KBM-7 (cell line): ENCODE measurements at places on chromosomes 12 and 14.

DNA sequence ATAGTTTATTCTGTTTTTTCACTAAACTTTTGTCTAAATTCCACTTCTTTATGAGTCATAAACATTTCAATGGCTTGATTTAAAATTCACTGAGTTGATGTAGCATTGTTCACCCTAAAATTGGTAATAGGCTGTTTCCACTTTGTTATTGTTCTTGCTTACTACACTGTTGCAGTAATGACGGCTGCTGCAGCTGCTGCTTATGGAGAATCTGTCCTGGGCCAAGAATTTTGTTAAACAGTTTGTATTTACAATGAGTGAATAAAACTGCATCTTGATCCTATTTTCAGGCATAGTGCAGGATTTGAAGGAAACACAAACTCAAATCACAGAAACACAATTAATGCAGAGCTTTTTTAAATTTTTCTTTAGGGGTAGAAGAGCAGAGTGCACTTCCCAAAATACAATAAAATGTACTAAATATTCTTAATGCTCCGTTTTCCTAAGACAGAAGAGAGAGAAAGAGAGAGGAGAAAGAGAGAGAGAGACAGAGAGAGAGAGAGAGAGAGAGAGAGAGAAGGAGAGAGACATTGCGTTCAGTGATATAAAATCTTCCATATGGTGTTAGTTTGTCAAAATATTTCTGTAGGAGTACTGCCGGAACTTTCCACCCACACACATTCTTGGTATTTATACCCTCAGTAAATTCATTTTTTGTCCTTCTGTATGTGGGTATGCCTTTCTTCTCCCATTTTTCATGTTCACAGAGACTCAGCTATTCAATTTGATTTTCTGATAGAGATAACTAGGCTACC, 266.4 kb downstream of the LRFN5 start:
- DNase-seq: no peak

DNA sequence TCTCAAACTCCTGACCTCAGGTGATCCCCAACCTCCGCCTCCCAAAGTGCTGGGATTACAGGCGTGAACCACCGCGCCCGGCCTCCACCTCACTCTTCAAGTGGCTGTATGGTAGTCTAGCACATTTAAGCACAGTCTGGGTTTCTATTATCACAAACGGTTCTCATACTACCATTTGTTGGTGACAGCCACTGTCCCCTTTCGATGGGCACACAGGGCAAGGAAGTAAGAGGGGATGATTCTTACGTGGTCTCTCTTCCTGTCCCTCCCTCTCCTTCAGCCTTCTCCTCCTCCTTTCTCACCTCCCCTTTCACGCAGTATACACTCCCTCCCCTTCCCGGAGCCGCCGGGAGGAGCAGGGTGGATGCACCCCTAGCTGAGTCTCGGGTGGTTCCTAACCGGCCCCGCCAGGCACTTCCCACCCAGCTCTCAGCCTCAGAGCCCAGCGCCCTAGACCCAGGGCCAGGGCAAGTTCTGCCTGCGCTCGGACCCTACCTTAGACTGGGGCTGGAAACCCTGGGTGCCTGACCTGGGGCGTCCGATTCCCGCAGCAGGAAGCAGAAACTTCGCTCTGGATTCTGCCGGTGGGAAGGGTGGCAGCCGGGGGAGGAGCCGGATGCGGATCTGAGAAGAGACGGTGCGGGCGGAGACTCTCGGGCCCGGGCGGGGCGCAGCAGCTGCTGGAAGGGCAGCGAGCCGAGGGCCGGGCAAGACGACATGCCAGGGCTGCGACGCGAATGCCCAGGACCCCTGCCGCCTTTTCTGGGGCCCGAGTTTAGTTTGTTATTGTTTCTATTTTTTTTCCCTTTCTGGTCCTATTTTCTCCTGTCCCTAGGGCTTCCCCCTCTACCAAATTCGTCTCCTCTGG, at the start of gene TEP1:
Gene TEP1 (minus strand): TSS at position 626 of the 868 bp plus-strand sequence. CDS start 5,062 bp downstream, outside the sequence.
- DNase-seq: peak; percentile 82

DNA sequence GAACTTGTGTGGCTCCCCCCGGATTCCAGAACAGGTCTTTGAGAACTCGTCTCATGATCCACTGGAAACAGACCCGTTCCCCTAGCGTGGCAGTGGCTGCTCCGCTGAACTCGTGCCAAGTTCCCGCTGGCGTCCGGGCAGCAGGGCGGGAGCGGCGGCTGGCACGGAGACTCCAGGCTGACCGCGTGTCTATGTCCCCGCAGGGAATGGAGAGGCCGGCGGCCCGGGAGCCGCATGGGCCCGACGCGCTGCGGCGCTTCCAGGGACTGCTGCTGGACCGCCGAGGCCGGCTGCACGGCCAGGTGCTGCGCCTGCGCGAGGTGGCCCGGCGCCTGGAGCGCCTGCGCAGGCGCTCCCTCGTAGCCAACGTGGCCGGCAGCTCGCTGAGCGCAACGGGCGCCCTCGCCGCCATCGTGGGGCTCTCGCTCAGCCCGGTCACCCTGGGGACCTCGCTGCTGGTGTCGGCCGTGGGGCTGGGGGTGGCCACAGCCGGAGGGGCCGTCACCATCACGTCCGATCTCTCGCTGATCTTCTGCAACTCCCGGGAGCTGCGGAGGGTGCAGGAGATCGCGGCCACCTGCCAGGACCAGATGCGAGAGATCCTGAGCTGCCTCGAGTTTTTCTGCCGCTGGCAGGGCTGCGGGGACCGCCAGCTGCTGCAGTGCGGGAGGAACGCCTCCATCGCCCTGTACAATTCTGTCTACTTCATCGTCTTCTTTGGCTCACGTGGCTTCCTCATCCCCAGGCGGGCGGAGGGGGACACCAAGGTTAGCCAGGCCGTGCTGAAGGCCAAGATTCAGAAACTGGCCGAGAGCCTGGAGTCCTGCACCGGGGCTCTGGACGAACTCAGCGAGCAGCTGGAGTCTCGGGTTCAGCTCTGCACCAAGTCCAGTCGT, 1.5 kb downstream of the APOLD1 start:
- peak; percentile 78 for DNase-seq

DNA sequence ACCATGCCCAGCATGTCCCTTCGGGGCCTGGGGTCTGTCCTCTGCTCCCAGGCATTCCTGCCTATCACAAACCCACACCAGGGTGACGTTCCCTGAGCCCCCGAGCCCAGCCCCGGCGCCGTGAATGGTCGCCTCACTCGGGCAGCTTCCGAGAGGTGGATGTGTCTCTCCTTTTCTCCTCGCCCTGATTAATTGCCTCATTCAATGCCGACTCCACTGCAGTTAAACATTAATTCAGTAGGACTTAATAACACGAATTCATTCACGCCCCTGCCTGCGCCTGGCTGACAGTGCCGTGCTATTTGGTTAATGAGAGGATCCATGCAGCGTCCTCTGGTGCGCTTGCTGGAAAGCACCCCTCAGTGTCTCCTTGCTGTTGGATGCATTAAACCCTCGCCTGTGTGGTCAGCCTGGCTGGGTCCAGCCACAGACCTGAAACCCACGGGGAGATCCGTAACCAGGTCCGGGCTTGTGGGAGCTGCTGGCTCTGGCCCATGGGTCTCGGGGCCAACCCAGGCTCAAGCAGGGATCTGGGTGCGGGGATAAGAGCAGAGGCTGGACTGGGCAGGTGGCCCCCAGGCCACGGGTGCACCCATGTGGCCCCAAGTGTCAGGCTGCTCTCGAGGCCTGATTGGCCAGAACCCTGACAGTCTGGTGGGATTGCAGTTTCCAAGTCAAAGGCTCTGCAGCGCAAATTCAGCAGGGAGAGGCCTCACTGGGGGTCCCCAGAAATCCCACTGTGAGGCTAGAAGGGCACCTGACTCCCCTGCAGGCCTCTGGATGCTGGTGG, 55.4 kb downstream of the FBRSL1 start:
- DNase-seq: no peak

- DNase-seq: peak; percentile 17
Observed at GRCh38 chr14:58245562-58245961, 919 bp downstream of the PSMA3 start.

DNA sequence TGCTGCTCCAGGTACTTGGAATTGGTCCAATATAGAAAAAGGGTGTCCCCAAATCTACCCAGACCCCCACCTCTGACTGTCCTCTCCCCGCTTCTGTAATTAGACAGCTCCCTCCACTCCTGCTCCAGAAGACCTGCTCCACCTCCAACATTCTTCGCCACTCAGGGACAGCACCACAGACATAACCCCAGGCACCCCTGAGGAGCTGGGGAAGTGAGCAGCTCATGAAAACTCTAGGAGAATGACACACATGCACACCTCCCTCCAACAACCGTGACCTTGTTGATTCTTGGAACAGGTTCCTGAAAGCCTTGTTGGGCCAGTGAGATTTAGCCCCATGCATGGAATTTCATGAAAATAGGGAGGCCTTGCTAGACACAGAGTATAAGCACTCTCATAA, 8.2 kb downstream of the KRT4 start:
- no peak for DNase-seq

DNA sequence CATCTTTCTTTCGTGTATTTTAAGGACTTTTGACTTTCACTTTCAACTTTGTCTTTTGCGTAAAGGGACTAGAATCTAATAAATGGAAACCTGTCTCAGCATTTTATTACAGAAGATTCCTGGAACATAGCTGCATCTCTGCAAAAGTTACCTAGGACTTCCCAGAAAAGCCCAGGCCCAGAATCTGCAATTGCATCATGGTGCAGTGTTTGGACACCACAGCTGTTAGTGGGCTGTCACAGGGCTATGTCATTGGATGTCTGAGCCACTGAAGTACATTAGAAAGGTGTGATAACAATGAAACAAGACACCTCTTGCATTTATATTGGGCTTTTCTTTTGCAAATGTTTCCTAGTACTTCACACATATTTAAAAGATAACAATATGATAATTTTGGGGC, 199.9 kb upstream of the IGF1 start:
- DNase-seq: no peak

- no peak for DNase-seq
Observed at GRCh38 chr14:75877884-75878283, 103.9 kb downstream of the TGFB3 start.

DNA sequence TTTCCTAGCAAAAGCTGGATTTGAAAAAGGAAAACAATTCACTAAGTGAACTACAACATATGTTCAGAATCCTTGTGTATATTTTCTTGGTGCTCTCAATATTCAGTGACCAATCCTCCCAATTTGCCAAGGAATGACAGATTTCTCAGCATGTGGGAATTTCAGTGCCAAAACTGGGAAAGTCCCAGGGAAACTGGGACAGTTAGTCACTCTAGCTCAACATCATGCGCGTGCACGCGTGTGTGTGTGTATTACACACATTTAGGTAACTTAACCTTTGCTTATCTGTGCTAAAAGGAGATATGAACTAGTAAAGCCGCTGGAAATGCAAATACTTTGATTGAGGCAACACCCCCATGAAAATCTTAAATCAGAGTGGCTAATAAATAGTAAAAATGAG, 26.1 kb upstream of the SLC6A13 start:
- DNase-seq: no peak

DNA sequence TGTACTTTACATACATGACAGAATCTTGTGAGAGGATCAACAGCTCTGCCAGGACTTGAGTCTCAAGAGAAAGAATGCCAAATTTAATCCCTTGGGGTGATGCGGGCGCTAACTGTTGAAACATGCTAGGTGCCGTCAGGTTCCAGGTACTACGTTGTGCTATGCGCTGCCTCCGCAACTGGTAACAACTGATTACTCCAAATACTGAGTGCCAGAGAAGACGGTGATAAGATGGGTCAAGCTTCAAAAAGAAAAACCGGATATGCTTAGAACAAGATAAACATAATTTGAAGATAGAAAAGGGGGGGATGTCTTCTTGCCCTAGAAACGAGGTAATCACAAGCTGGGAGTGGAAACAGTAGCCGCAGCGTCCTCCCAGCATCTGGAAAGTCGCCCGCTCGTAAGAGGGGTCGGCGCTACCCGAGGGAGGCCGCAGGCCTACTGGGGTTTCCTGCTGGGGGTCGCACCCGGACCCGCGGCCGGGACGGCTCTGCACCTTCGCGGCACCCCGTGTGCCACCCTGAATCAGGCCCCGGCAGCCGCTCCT, 678 bp downstream of the ZBTB25 start:
- no peak for DNase-seq

DNA sequence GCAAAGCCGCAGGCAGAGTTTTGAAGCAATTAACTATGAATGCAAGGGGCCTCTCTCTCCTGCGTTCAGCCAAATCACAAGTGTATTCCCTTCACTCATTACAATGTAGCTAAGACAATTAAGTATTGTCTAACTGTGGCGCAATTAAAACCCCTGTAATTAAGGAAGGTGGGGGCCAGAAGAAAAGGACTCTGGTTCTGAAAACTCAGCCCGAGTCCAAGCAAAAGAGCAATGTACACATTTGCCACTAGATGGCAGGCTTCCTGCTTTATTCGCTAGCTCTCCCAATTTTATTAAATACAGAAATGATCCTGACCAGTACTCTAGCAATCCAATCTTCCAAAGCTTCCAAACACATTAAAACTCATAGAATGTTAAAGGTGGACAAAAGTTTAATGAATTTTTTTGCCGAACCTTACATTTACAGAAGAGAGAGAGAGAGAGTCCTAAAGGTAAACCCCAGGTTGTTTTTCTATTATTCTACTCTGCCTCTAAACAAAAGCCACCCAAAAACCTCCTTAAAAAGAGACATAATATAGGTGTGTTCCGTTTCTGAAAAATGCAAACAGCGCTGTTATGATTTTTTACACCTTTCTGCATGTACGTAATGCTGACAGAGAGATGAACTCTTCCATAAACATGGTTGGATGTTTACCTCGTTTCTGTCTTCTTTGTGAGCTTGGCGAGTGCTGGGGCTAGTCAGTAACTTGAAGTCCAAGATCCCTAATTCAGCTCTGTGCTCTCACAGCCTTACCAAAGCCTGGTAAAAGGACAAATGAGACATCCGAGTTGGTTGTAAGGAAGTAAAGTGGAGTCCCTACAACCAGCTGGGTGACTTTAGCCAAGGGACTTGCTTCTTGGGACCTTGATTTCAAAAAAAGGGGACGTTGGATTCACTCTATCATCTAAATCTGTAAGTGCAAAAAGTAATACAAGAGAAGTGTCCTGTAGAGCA, 50.9 kb upstream of the VASH1 start:
- DNase-seq: peak; percentile 60

DNA sequence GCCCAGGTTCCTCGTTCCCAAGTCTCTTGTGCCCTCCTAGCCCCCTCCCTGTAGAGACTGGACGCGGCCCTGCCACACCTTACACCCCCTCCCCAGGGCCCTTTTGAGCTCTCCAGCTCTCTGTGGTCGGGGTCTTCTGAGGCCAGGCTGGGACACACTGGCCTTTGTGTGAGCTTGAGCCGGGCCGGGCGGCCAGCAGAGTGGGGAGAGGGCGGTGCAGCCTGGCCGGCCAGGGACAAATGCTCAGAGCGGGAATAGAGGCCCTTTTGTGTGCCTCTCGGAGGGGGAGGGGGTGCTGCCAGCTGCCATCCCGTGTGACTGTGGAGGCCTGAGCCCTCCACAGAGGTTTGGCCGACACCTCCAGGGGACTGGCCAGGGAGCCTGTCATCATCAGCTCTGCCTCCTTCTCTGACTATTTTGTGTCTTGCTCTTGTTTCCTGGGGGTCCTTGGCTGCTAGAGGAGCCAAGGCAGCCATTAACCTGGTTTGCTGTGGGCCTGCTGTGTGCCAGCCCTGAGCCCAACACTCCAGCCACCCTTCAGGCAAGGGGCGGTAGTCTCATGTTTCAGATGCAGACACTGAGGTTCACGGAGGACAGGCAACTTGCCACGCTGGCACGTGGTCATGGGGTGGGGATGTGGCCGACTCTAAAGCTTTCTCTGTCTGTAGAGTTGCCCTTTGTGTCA, 13.6 kb downstream of the FAM222A start:
- DNase-seq: no peak

GRCh38 chr12:90342081-90342480, 612.9 kb downstream of the CCER1 start:
- no peak for DNase-seq

GRCh38 chr14:90299408-90299807, 32.3 kb downstream of the NRDE2 start:
- DNase-seq: peak; percentile 73
